Stimulated activated CD4-positive, alpha-beta T cell treated with anti-CD3 and anti-CD28 coated beads, Interleukin-1b, Interleukin-23, amount 100 ng/mL, for 4 hours (primary cell): ENCODE measurements at places on chromosomes 7 and 10.

DNA sequence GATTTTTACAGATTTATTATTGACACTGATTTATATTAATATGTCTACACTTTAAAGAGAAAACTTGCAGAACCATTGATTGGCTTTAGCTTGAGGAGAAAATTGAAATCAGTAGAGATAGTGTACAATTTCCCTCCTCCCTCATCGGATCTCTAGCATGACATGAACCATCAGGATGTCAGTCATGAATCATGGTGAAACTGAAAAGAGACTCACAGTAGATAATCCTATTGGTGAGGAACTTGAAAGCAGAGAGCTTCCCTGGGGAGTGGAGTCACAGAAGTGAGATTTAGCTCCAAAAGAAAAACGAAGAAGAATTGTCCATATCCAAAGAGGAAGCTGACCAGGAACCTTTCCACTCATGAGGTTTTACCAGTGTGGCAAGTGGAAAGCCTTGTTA is 346.8 kb downstream of the ABCA13 start:
- DNase-seq, result no peak

DNA sequence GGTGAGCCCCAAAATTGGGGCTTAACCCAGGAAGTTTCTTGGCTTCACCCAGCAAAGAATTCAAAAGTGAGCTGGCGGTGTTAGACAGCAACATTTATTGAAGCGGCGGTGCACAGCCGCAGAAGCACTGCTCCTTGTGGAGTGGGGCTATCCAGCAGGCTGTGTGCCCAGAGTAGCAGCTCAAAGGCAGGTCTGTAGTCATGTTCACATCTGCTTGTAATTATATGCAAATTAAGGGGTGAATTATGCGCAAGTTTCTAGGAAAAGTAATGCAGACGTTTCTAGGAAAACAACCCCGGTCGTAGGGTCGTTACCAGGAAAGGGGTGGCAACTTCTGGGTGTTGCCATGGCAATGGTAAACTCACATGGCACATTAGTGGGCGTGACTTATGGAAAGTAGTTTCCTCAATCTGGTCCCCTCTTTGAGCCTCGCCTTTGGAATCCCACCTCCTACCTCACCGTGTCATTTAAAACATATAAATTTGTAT is 13.7 kb upstream of the KBTBD2 start:
- DNase-seq, result peak; percentile 67

DNA sequence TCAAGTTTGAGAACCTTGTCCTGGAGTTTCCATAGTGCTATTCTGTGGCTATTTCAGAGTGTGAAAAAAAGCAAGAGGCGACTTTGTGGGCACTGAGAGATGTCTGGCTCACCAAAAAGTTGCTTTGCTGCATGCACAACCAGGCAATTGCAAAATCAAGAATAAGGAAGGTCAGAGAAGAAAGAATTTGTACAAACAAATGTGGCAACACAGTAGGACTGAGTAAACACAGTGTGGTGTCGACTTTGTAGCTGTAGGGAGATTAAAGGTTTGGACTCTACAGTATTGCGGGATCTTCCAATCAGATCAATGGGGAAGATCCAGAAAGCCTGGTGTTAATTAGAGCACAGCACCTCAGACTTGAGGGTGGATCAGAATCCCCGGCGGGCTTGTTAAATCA is 88.1 kb upstream of the PLPP4 start:
- no peak for DNase-seq

DNA sequence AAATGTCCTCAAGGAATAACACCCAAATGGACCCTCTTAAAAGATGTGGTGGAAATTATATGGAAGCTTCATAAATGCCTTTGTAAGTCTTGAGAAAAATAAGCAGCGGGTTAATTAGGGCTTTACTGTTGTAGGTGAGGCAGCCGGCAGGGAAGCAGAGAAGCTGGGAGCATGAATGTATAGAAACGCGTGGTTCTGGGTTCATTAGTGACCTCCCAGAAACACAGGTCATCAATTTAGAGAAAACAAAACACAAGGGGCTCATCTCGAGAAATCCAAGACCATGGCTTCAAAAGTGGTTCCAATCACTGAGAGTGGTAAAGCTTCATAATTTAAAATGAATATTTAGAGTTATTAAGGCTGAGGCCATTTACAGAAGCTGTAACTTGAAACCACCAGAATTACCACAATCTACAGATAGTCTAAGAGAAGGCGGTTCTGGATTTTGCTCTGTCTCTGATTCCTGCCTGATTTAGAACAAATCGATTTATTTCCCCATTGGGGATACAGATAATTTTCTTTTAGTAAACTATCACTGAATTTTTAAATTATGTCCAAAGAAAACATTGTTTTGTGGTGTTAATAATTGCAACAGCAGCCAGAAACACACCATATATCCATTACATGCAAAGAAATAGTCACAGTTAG is 20.7 kb downstream of the GARIN1A start:
- no peak for DNase-seq

DNA sequence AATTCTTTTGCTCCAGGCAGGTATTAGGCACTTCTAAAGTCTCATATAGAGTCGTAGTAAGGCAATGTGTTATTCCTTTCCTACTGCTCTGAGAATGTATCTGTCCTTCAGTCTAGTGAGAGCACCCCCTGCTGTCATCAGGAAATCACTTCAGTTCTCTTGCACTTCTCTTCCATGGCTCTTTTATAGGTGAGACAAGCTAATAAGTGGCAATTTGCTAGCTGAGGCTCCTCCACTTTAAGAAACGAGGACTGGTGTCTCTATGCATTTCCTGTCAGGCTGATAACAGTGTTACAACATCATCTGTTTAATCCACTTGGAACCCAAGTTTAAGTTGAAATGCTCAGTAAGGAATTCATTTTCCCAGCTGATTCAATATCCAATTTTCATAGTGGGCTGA is 350.6 kb downstream of the TFEC start:
- no peak for DNase-seq

DNA sequence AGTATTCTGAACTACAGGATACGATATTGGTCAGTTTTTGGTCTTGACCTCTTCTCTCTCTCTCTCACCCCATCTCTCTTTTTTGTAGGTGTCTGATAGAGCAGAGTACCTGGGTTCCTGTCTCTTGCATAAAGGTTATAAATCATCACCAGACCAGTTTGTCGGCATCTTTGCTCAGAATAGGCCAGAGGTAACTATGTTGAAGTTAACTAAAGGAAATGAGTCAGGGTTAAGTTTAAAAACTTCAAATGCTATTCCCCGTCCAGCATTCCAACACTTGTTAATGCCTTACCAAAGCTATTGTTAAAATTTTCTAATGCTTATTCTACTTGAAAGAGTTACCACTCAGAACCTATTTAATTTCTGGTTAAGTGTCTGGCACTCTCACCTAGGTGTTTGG is 30.7 kb downstream of the ACSL5 start:
- DNase-seq, result no peak

- no peak for DNase-seq
Measured at GRCh38 chr10:131736321-131736980, 164.4 kb upstream of the PPP2R2D start.

GRCh38 chr10:6064119-6064518 is 2.0 kb upstream of the IL2RA start:
- DNase-seq, result no peak

DNA sequence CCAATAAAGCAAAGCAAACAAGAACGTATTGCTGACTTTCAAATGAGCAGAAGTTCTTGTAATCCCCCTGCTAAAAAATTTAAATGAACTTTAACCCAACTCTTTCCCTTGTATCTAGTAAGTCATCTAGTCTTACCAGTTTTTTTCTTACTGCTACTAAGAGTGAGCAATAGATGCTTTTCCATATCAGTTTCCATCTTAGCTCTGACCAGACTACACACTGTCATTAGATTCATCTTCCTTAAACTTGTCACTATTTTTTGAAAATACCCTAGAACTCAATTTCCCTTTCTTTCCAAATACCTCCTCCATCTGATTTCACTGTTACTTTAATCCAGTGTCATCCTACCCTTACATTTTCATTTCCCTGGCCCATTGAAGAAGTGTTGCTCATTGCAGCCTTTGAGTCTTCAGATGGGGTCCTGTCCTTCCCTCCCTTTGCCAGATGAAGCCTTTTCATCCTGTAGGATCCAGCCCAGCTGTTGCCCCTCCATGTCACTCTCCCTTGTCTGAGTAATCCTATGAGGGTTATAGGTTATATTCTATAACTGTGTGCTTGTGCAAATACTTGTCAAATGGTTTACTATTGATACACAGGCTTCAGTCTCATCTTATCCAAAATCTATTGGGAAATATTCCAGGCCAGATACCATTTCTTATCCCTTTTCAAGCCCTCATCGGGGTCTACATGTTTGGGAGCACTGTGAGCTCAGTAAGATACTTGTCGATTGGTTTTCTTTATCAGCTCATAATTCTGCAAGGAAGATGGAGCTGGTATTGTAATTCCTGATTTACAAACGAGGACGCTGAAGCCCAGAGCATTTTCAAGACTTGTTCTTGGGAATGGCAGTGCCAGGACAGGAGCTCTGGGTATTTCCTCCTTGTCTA is 51.5 kb upstream of the ITGB1 start:
- no peak for DNase-seq

DNA sequence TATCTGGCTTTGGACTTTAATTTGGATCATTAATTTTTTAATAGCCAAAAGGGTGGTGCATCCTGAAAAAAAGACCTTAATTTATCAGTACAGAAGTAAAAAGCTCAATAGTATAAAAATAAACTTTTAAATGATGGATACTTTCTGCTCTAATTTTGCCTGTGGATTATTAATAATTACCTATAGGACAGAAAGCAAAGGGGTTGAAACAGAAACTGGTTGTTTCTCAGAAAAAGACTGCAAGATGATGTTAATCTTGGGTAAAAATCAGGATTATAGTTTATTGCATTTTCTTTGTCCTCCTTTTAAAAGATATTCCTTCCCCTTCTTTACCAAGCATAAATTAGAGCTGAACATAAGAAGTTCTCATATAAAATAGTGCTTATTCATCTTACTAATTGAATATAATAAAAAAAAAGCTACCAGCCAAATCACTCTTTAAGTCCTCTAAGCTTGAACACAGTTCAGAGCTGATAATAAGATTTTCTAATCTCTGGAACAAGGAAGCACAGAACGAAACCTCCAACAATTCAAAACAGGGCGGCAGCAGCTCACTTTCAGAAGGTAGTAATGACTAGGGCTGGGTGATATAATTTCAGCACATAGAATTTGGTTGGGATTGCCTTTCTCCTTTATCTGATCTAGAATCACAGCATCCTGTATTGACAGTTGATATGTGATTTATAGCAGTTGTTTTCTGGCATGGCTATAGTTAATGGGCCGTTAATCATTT is 8.1 kb upstream of the GPR85 start:
- no peak for DNase-seq
